ENCODE measurements at places on chromosomes 7 and 10.

DNA sequence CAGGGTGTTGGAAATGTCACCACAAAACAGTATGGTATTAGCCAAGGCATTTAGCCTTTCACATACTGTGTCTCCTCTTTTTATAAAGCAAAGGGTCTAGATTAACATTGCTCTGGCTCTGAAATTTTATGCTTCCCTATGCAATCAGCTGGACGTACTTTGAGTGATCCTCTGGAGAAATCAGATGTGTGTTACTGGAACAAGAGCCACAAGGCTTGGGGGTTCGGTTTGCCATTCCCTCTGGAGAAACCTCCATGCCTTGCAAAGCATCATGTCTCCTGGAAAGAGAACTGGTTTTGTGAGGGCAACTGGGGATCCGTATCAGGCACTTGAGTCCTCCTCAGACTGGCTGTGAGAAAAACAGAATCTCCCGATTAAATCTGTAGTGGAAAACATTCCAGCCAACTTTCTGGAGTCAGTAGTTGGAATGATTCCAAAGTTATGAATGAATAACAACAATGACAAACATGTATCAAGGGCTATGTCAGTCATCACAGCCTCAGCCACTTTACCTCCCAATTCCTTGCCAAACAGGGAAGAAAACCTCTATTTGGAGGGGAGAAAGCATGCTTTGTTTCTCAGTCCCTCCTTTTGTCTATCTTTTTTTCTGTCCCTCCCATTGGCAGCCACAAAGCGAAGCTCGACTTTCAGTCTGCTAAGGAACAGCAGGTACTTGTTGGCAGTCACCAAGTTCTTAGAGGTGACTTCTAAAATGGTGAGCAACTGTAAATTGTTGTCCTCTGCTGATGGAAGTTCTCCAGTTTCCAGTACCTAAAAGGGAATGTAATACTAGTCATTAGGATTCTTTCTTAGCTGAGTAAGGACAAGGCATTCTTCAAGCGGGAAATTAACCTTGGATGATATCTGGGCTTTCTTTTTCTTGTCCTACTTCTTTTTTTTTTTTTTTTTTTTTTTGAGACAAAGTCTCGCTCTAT lies 864.8 kb upstream of the AUTS2 start:
- peak; percentile 83 for DNase-seq

- DNase-seq = peak; percentile 32
These were observed 90.8 kb downstream of the DNAJB9 start for GRCh38 chr7:108660465-108660864.

DNA sequence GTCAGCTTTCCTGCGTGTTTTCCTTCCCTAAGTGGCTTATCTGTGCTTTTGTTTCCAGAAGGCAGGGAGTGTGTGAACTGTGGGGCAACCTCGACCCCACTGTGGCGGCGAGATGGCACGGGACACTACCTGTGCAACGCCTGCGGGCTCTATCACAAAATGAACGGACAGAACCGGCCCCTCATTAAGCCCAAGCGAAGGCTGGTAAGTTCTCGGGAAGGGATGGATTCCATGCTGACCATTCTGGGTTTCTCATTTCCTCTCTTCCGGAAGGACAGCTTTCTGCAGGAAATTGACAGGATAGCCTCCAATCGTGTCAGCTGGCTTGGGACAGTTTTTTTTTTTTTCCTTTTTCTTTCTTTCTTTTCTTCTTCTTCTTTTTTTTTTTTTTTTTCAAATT lies 9.4 kb downstream of the GATA3 start:
- no peak for DNase-seq

GRCh38 chr7:157612664-157613561 lies 276.1 kb downstream of the DNAJB6 start:
- no peak for DNase-seq

- DNase-seq = no peak
These were observed 16.9 kb downstream of the TSPAN14 start for GRCh38 chr10:80471001-80471400.

DNA sequence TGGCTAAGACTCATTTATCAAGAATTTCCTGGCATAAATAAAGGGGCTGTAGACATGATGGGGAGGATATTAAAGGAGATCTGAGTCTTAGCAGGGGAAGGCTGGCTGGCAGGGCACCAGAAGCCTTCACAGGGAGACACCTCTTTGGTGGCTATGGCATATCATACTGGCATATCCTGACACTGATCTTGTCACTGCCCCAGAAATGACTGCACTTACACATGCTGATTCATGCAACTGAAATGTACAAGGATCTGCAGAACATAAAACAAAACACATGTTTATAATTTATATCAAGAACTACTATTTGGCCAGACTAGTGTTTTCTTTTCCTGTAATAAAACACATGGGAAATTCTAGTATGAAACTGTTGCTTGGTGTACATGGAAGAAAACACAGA lies 5.5 kb upstream of the LIPN start:
- DNase-seq = no peak

DNA sequence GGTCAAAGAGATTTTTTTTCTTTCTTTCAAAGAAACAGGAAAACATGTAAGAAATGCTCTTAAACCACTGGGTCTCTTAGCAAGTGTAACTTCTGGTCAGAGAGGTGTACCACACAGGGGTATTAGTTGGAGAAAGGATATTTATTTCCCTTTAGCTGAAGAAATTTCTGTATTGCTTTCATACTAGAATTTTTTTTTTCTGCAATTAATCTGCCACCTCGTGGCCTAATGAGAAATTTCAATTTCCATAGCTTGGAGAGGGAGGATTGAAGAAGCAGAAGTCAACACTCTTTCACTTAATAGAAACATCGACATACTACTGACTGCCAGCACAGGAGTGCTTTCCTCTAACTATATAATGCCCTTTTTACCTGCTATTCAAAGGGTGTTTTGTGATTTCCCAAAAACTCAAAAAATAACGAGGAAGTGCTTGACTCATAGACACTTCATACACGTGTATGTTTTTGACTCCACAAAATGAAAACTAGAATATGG lies 177.6 kb upstream of the NAMPT start:
- peak; percentile 38 for DNase-seq

DNA sequence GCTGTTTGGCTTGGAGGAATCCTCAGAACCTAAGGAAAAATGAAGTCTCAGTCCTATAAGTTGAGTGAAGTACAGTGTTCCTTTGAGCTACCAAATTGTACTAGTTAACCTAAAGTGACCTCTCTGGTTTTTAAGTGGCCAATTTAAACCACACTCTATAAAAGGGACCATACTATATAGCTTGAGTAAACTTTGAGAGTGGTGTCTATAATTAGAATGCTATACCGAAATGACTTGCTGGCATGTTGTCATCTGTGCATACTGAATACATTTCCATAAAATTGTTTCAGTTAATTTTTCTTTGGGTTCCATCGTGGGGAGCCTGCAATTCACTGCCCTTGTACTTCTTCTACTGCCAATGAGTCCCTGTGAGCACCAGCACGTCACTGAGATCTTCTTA lies 151.1 kb downstream of the DKK1 start:
- no peak for DNase-seq

- DNase-seq = no peak
These were observed 39.5 kb downstream of the LHFPL3 start for GRCh38 chr7:104367926-104368325.

GRCh38 chr10:100735337-100736143 lies 9.8 kb upstream of the PAX2 start:
- no peak for DNase-seq

DNA sequence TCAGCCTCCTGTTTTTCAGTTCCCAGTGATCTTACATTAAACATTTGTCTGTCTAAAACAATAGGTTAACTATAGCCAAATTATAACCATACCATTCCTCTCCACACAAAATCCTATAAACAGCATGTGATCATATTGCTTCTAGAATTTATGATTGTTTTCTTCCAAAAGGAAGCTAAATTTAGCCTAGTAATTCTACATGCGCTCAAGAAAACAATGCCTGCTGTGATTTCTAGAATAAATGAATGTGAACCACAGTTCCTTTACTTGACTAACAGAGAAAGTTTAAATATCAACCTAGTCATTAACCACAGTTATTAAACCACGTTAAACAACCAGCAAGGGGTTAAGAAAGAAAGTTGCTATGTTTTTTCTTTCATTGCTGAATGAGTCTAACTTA lies 26.4 kb downstream of the MET start:
- no peak for DNase-seq

DNA sequence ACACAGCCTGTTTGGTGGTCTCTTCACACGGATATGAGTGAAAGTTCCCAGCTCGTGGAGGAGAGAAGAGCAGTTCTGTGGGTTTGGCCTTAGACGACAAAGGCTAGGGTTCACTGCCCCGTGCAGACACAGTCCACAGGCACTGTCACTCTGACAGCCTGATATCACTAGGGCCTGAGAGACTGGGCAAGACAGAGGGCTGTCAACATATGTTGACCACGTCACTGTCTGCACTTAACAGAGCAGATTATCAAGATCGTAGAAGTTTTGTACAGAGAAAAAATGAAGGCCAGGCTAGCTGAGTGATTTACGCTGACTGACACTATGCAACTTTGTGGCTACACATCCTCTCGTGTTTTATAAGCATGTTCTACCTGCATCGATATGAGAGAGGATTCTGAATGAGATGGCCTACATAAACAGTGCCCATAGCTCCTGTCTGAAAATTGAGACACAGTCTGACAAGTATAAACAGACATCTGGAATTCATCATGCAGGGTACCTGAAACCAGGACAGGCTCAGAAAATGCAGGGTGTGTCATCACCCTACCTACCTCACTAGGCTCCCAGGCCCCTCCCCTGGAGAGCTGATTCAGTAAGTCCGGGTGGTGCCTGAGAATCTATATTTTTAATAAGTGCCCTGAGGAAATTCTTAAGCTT lies 120.0 kb downstream of the SGMS1 start:
- no peak for DNase-seq

DNA sequence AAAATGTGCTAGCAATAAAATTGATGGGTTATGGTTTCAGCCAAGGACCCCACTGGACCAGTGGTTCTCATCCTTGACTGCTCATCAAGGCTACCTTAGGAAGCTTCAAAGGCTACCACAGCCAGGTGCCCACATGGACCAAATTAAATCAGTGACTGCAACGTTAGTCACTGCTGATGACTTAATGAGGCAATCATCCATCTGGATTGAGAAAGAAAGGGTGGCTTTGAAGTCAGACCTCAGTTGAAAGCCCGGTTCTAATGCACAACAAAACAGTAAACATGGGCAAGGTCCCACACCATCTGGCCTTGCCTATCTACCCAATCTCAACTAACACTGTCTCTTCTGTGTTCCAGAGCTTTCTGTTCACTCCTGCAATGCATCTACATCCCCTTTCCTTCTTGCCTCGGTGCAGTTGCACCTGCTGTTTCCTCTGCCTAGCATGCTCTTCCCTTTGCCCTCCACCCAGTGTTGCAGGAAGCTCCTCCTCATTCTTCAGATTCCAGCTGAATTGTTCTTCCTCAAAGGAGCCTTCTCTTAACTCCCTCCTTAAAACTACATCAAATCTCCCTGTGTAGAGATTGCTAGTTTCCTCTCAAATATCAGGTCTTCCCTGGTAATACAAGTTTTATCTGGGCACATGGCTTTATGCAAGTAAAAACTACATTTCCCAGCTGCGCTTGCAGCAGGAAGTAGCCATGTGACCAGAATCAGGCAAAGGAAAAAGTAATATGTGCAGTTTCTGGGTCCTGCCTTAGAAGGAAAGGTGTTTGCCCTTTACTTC lies 10.3 kb upstream of the KCNK18 start:
- no peak for DNase-seq

DNA sequence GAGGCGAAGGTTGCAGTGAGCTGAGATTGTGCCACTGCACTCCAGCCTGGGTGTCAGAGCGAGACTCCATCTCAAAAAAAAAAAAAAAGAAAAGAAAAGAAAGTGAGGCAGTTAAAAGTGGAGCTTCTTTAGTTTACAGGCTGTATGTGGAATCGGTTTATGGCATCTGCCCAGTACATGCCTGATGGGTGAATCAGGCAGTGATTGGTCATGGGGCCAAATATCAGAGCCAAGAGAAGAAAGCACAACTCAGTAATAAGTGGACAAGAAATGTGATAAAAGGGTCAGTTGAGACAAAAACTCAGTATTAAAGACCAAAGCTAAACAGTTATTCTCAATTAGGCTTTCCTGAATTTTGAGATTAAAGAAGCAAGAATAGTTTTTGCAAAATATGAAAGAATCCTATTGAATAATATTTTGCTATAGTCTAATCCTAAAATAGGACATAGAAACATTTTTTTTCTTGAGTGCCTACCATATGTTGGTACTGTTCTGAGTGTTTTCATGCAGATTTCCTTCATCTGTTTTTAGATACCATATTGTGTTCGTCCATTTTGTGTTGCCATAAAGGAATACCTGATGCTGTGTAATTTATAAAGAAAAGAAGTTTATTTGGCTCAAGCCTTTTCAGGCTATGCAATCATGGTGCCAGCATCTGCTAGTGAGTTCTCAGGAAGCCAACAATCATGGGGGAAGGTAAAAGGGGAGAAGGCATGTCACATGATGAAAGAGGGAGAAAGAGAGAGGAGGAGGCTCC lies 14.4 kb downstream of the CDC14C start:
- DNase-seq = no peak

DNA sequence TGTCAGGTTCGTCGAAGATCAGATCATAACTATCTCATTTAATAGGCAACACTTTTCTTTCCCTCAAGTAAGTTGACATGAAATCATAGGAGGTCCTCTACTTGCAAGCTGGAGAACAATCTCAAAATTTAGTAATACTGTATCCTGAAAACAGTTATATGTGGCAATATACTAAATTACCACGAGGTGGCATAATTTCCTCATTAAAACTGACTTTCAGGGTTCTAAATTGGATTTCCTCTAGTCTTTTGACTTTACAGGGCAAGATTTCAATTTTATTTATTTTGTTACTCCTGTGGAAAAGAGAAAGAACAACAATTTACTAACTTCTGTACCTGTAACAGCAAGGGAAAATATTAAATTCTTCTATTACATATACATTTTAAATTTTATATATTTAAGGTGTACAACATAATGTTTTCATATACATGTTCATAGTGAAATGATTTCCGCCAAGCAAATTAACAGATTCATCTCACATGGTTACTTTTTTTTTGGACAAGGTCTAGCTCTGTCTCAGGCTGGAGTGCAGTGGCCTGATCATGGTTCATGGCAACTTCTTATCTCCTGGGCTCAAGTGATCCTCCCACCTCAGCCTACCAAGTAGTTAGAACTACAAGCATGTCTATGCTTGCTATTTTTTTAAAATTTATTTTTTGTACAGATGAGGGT lies 53.4 kb upstream of the CYP2C18 start:
- peak; percentile 36 for DNase-seq

- no peak for DNase-seq
These were observed 20.8 kb upstream of the HYAL4 start for GRCh38 chr7:123823898-123824753.

DNA sequence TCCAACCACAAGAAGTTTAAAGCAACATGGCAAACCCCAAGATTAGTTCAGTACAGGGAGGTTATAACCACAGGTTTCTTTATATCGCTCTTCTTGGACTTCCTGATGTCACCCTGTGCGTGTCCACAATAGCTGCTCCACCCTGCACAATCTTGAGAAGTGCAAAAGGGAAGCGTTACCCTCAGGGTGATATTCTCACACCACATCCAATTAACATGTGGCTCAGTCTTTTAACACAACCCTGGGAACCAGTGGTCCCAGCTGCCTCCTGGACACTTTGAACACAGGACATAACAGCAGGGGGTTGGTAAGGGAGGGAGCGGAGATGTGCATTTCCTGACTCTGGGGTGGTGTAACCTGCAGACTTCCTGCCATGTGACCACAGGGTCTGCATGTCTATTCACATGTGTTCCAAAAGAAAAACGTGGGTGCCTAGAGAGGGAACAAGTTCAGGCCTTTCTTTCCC lies 64.6 kb downstream of the GSAP start:
- no peak for DNase-seq

- no peak for DNase-seq
These were observed 182.9 kb downstream of the PTPN20 start for GRCh38 chr10:47094126-47094525.
